ENCODE measurements at places on chromosomes 1 and 21. TPM values are rescaled to one million over a fixed set of nuclear protein-coding genes. Genes with fewer than 3 reads are reported as not detected.

- H3K27me3 ChIP-seq = no peaks in the 10 kb centered on the region
- no peak for DNase-seq
- H3K4me3 ChIP-seq = no peak overlapping the region
- no peak overlapping the region for H3K27ac ChIP-seq
Measured at GRCh38 chr1:218476385-218476784, 131.2 kb downstream of the TGFB2 start.

DNA sequence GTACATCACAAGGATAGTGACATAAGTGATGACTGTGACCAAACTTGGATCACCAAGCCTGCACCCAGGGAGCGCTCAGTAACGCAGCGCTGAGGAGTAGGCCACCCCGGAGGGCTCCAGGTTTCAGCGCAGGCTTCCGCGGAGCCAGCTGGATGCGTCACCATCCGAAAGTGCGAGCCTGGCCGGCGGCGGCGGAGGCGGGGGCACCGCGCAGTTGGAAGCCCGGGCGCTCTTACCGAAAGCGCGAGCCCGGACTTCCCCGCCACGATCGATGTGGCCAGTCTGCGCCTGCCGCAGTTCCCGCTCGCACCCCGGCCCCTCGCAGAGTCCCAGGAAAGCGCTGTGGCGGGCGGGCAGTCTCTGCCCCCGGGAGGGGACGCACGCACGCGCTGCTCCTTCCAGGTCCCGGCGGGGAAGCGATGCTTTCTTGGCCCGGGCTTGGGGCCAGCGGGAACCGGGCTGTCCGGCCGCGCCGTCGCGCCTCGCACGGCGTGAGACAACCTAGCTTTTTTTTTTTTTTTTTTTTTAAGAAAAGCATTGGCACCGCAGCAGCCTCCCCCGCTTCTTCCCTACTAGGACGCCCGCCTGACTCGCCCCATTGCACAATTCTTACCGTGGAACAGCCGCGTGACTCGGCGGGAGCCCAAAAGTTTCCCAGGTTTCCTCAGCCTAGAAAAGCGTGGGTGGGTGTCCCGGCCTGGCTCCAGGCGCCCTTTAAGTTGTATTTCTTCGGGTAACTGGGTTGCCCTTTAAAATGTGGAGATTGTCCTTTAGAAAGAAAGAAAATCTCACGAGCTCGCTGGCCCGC, 36.4 kb upstream of the JAK1 start:
- H3K27me3 ChIP-seq = peaks cover 7% of the 10 kb centered on the region
- DNase-seq = peak; percentile 82
- peak overlapping the region; percentile 69 for H3K27ac ChIP-seq
- H3K36me3 ChIP-seq = no peaks in the 10 kb centered on the region
- H3K4me1 ChIP-seq = peaks cover 10% of the 10 kb centered on the region

ENTREP3 gene
- 22.8 TPM for total RNA-seq

DMAP1 gene
- total RNA-seq = 43.0 TPM

PLPPR4 gene
- total RNA-seq = 0.09 TPM

PCBP3 gene
- 5.4 TPM for total RNA-seq

All from kidney (tissue), 22 donors.